ENCODE measurements at places on chromosomes 3 and 15.

DNA sequence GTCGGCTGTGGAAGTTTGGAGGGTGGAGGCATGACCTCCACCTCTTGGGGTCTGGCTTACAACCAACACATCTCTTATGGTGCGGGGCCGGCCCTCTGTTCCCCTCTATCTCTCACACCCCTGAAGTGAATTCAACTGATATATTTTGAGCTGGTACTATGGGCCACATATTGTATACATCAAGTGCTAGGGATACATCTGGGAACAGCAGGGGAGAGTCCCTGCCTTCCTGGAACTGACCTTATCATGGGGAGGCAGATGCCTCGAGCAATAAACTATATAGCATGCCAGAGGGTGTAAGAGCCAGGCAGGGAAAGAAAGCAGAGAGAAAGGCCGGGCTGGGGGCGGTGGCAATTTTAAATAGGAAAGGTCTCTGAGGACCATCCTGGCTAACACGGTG, 60.4 kb upstream of the TRPM1 start:
- no peak for DNase-seq

DNA sequence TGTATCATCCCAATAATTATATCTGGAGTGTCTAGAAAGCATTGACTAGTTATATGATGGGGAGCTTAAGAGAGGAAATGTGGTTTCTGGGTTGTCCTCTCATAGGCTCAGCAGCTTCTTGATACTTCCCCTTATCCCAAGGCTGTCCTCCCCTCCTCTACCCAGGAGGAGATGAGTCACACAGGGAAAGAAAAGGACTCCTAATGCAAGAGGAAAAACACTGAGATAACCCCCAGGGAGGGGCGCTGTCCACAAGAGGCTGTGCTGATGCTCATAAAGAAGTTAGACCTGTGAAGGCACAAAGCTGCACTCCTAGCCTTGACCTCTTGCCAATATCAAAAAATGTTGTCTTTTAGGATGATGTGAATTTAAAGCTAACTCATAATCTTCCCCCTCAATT, 28.8 kb upstream of the GYG1 start:
- no peak for DNase-seq

DNA sequence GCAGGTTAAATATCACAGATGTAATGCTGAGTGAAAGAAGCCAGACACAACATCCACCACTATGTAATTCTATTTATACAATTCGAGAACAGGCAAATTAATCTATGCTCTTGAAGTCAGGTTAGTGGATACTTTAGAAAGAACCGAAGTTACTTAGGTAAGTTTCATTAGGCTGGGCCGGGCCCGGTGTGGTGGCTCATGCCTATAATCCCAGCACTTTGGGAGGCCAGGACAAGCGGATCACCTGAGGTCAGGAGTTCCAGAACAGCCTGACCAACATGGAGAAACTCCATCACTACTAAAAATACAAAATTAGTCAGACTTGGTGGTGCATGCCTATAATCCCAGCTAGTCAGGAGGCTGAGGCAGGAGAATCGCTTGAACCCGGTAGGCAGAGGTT, 1105.7 kb downstream of the NSUN3 start:
- no peak for DNase-seq

- DNase-seq: no peak
Measured at GRCh38 chr15:85760049-85760448, 34.7 kb downstream of the KLHL25 start.

DNA sequence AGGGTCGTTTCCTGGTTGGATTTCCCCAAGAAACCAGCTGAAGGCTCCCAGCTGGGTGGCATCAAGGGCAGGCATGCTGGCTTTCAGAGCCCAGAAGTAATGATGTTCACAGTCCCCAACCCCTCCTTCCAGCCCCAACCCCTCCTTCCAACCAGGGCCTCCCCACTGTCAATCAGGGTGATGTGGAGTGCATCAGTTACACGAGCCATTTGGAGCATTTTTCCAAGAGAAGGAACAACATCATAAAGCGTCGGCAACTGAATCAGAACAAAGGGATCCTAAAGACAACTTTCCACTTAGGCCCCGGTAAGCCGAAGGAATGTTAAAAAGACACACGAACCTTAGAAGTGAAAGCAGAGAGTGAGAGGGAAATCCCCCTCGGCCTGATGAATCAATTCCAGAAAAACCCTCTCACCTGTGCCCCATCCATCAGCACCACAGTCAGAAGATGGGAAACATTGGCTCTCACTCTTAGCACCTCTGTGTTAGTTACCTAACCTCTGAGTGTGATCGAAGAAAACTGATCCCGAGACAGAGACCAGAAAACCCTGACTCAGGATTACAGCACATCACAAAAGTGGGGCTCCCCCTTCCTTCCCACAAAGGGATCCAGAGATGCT, 101.2 kb upstream of the WNT5A start:
- no peak for DNase-seq

GRCh38 chr3:134603480-134603879, 47.3 kb downstream of the KY start:
- DNase-seq: no peak

DNA sequence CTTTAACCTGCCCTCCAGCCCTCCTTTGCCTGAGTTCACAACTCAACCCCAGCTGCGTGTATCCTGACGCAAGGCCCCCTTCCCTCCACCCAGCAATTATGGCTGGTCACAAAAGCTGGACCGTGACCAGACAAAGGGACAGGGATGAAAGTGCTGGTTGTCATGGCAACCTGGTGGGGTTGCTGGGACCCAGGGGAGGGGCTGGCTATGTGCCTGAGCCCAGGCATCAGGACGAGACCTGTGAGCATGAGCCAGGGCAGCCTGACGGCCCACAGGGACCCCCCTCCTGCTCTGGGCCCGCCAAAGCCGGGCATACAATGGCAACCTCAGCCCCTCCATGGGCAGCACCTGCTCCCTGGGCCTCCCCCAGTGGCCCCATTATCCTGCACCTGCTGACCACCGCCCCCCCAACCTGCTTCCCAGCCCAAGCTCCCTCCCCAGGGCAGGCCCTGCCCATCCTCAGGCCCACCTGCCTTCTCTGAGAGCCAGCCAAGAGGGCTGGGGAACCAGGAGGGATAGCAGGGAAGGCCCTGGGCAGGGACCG, 4.5 kb upstream of the DNAH1 start:
- no peak for DNase-seq

DNA sequence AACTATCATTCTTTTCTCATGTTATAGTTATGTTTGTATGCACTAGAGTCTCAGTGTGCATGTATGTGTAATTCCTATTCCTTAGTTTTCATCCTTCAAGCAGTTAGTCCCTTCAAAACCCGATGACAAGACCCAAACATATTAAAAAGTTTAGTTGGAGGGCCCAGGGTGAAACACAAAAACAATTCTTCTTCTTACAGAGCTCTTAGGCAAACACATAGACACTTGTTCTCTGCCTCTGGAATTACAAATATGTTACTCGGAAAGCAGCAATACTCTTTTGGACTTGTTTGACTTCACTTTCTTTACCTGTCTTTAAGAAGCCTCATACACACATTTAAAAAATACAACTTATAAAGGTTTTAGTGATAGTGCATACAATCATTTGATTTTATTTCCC, 763 bp upstream of the CNTN6 start:
- DNase-seq: no peak

- no peak for DNase-seq
Measured at GRCh38 chr15:50256188-50257041, 9.1 kb downstream of the HDC start.

- DNase-seq: peak; percentile 92
Measured at GRCh38 chr3:64945171-64945729, 257.4 kb upstream of the ADAMTS9 start.

GRCh38 chr3:12663401-12663935, 449 bp downstream of the RAF1 start:
- DNase-seq: no peak

Data from spinal cord (tissue), 10 donors.